CD4-positive, alpha-beta T cell (primary cell): ENCODE measurements at places on chromosomes 4 and X. TPM values are rescaled to one million over a fixed set of nuclear protein-coding genes. Genes with fewer than 3 reads are reported as not detected.

GRCh38 chr4:113951263-113951662 is 28.2 kb downstream of the ARSJ start:
- H3K36me3 ChIP-seq: no peaks in the 10 kb centered on the region
- peaks cover 2% of the 10 kb centered on the region for H3K4me1 ChIP-seq
- H3K27ac ChIP-seq: no peak overlapping the region
- H3K4me3 ChIP-seq: no peak overlapping the region
- peaks cover 3% of the 10 kb centered on the region for H3K27me3 ChIP-seq

- DNase-seq: no peak
- no peak overlapping the region for H3K27ac ChIP-seq
- H3K36me3 ChIP-seq: no peaks in the 10 kb centered on the region
- H3K4me1 ChIP-seq: no peaks in the 10 kb centered on the region
- no peaks in the 10 kb centered on the region for H3K27me3 ChIP-seq
- H3K4me3 ChIP-seq: no peak overlapping the region
These were observed 289.0 kb upstream of the ADGRL3 start for GRCh38 chr4:60911127-60911526.

- H3K4me1 ChIP-seq: no peaks in the 10 kb centered on the region
- H3K27me3 ChIP-seq: no peaks in the 10 kb centered on the region
- no peaks in the 10 kb centered on the region for H3K36me3 ChIP-seq
- H3K4me3 ChIP-seq: no peak overlapping the region
- DNase-seq: no peak
These were observed 28.5 kb upstream of the SMAD1 start for GRCh38 chr4:145453163-145453520.

- H3K4me1 ChIP-seq: peaks cover 10% of the 10 kb centered on the region
- DNase-seq: no peak
- H3K4me3 ChIP-seq: peak overlapping the region; percentile 33
These were observed 516 bp downstream of the SGMS2 start for GRCh38 chr4:107825072-107825824.

XG gene
- not detected for total RNA-seq

CSAG2 gene
- not detected for total RNA-seq

SYN1 gene
- total RNA-seq: 0.27 TPM

TMEM35A gene
- not detected for total RNA-seq

- H3K27ac ChIP-seq: no peak overlapping the region
- H3K36me3 ChIP-seq: no peaks in the 10 kb centered on the region
- DNase-seq: no peak
- no peak overlapping the region for H3K4me3 ChIP-seq
These were observed 41.1 kb downstream of the ADGRA3 start for GRCh38 chr4:22474636-22475310.

RAB33A gene
- 14.4 TPM for total RNA-seq

GAB3 gene
- 3.4 TPM for total RNA-seq

SAGE1 gene
- total RNA-seq: not detected

SLC6A14 gene
- not detected for total RNA-seq

DNA sequence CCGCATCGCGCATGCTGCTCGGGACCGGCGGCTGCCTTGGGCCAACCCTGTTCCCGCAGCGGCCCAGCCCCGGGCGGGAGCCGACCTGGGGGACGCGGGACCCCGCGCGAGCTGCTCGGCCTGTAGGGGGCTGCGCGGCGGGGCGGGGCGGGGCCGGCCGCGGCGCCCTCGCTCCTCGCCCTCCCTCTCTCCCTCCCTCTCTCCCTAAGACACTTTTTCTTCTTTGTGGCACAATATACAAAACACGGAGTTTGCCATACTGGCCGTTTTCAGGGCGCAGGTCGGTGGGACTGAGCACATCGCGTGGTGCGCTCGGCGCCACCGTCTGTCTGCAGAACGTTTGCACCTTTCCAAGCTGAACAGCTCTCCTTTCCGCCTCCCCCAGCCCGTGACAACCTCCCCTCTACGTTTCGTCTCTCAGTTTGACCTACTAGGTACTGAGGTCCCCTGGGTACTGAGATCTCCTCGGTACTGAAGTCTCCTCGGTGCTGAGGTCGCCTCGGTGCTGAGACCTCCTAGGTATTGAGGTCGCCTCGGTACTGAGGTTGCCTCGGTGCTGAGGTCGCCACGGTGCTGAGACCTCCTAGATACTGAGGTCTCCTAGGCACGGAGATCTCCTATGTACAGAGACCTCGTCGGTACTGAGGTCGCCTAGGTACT is 261.1 kb upstream of the PLCXD1 start:
- H3K27ac ChIP-seq: no peak overlapping the region
- DNase-seq: no peak
- H3K27me3 ChIP-seq: no peaks in the 10 kb centered on the region
- peaks cover 6% of the 10 kb centered on the region for H3K4me1 ChIP-seq

DNA sequence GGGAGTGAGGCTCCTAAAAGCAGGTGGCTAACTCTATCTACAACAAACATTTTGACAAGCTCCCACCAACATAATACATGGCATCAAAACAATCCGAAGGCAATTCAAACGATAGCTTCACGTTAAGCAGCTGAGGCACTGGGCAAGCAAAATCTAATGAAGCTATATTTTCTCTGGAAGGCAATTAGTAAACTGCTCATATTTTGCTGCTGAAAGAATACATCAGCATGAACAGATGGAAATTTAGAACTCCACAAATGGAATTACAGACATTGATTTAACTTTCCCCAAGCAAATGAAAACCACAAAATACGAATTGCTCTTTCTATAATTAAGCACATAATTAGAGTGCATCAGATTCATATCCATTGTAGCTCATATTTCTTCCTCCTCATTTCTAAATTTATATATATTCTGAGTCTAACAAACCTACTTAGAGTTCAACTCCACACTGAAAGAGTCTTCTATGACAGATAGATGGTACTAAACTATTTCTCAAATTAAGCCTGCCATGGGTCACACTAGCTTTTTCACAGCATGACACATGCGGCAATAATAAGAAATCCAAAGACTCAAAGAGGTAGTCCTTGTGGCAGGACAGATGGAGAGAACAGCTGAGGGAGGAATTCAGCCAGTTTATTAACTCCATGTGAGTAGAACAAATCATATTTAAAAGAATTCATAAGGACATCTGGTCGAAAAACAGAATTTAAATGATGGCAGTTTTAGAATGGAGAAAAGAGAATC is 305.4 kb downstream of the MAPK10 start:
- no peaks in the 10 kb centered on the region for H3K4me1 ChIP-seq
- H3K27ac ChIP-seq: no peak overlapping the region
- no peak overlapping the region for H3K4me3 ChIP-seq
- no peak for DNase-seq
- H3K36me3 ChIP-seq: no peaks in the 10 kb centered on the region

- no peak overlapping the region for H3K4me3 ChIP-seq
- H3K27me3 ChIP-seq: no peaks in the 10 kb centered on the region
- H3K27ac ChIP-seq: no peak overlapping the region
- no peaks in the 10 kb centered on the region for H3K4me1 ChIP-seq
- no peak for DNase-seq
These were observed 210.2 kb upstream of the NPY2R start for GRCh38 chr4:154998284-154998683.

- H3K4me1 ChIP-seq: peaks cover 24% of the 10 kb centered on the region
- H3K36me3 ChIP-seq: no peaks in the 10 kb centered on the region
- H3K4me3 ChIP-seq: no peak overlapping the region
These were observed 2.8 kb downstream of the KIT start for GRCh38 chr4:54660591-54660990.

GRCh38 chr4:161850631-161851030 is 313.2 kb downstream of the FSTL5 start:
- H3K27me3 ChIP-seq: no peaks in the 10 kb centered on the region
- H3K36me3 ChIP-seq: no peaks in the 10 kb centered on the region

GRCh38 chr4:10619220-10619619 is 65.3 kb downstream of the CLNK start:
- H3K4me3 ChIP-seq: no peak overlapping the region
- DNase-seq: no peak
- no peak overlapping the region for H3K27ac ChIP-seq
- no peaks in the 10 kb centered on the region for H3K36me3 ChIP-seq

DNA sequence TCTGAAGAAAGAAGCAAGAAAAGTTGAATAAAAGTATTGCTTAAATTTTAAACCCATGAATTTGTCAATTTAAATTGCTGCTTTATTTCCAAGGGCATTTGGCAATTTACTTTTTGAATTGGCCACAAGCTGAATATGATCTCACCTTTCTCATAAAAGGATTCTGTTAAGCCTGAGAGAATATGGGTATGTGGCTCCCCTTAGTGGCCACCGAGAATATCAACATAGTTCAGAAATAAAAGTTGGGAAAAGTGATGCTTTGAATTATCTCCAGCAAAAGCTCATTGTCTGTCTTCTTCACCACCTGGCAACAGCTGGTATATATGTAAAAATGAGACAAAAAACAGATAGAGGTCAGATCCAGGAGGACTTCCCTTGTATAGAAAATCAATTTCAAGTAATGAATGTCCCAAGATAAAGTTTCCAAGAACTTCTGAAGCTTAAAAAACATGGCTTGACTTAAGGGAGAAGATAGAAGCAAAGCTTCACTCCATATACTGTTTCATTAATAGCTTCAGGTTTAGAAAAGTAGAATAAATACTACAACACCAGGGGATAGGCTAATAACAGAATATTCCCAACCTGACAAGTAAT is 290.7 kb upstream of the FAM241A start:
- H3K4me3 ChIP-seq: no peak overlapping the region
- H3K36me3 ChIP-seq: no peaks in the 10 kb centered on the region
- DNase-seq: no peak
- H3K27ac ChIP-seq: no peak overlapping the region

TBL1X gene
- 19.2 TPM for total RNA-seq

DNA sequence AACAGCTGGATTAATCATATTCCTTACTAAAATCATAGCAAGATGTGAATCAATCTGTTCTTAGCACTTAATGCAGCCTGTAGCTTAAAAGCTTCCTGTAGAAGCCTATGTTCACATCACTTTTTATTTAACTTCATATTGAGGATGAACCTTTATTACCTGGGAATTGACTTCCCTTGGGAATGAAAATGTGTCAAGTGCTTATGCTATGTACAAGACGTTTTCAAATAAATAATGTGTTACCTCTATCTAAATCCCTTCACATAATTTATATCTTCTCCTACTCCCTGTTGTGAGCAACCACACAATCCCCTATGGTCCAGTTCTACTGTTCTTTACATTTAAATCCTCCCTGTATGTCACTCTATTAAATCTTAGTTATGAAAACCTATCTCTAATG is 633.1 kb downstream of the FSTL5 start:
- H3K27ac ChIP-seq: no peak overlapping the region
- H3K27me3 ChIP-seq: no peaks in the 10 kb centered on the region
- no peaks in the 10 kb centered on the region for H3K36me3 ChIP-seq
- no peak for DNase-seq
- H3K4me1 ChIP-seq: no peaks in the 10 kb centered on the region

GRCh38 chrX:44915361-44915868 is 42.4 kb downstream of the KDM6A start:
- H3K27me3 ChIP-seq: no peaks in the 10 kb centered on the region
- H3K4me3 ChIP-seq: no peak overlapping the region
- H3K4me1 ChIP-seq: peaks cover 14% of the 10 kb centered on the region
- H3K27ac ChIP-seq: no peak overlapping the region

DNA sequence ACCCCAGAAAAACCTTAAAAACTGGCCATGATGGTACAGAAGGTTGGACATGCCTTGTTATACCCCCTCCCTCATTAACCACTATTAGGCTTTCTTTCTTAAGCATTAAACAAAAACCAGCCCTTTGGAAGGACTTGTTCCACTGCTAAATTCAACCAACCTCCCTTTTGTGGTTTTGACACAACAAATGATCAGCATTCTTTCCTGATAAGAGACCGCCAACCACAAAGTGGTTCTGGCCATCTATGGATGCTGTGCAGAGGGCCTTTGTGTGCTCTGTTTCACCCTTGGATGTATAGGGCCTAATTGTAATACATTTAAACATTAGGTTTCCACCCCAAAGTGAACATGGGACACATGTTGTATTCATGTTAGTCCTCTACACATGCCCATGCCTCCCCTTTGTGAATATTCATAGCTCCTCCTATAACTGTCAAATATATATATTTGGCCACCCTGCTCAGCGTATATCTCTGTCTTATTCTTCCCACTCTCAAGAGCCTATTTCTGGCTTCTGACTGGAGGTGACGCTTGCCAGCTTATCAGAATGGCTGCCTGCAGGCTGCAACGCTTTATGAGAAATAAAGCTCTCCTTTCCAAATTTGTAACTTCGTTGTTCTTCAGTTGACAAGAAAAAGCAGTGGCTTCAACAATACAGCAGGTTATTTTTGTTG is 126.6 kb downstream of the NPNT start:
- no peak overlapping the region for H3K4me3 ChIP-seq
- no peaks in the 10 kb centered on the region for H3K4me1 ChIP-seq
- H3K27ac ChIP-seq: no peak overlapping the region
- no peak for DNase-seq

- no peaks in the 10 kb centered on the region for H3K36me3 ChIP-seq
- no peaks in the 10 kb centered on the region for H3K27me3 ChIP-seq
- H3K4me1 ChIP-seq: no peaks in the 10 kb centered on the region
- no peak for DNase-seq
These were observed 127.9 kb downstream of the SHROOM3 start for GRCh38 chr4:76562836-76563453.

- no peak overlapping the region for H3K4me3 ChIP-seq
- no peaks in the 10 kb centered on the region for H3K36me3 ChIP-seq
- H3K4me1 ChIP-seq: no peaks in the 10 kb centered on the region
- H3K27me3 ChIP-seq: no peaks in the 10 kb centered on the region
- no peak for DNase-seq
These were observed 684.9 kb upstream of the CPEB2 start for GRCh38 chr4:14317351-14317750.

DNA sequence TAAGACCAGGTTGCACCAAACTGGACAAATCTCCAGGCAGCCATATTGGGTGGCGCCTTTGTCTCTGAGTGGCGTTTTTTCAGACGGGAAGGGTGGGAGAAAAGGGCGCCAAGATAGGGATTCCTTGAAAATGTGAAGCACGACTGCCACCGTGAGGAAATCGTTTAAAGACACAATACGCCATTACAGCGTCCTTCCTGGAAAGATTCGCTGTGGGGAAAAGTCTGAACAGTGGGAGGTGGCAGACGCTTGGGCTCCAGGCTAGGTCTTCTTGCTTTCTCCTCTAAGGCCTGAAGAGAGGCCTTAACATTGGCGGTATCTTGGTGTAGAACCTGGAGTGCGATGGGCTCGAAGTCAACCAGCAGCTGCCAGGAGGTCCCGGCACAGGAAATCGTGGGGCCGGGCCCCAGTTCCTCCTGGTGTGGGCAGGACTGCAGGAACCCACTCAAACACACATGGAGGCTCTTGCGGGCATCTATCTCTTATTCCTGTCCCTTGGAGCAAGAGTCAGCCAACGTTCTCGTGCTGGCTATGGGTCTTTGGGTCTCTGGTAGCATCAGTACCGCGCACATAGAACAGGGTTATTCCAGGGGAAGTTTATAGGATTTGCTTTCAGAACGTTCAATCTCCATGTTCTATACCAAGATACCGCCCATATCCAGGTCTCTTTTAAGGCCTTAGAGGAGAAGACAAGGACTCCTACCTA is 208.8 kb downstream of the OR13H1 start:
- no peak overlapping the region for H3K27ac ChIP-seq
- H3K27me3 ChIP-seq: no peaks in the 10 kb centered on the region

DNA sequence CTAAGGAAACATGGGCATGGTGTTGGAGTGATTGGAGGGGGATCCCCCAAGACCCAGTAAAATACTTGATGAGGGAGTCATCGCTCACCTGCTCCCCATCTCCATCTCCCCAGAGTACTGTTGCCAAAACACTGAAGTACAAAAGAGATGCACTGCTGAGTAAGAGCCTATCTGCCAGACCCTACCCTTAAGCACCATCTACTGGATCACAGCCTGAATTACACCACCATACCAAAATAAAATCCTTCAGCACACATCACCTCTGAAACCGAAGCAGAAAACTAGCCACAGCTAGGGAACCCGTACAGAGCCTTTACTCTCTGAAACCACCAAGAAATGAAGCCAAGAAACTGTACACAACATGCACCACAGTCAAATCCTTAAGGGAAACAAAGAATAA is 466.3 kb upstream of the ACTRT1 start:
- H3K4me3 ChIP-seq: no peak overlapping the region
- no peaks in the 10 kb centered on the region for H3K27me3 ChIP-seq
- H3K27ac ChIP-seq: no peak overlapping the region
- no peaks in the 10 kb centered on the region for H3K36me3 ChIP-seq
- DNase-seq: no peak
